ENCODE measurements at places on chromosomes 2 and 18.

DNA sequence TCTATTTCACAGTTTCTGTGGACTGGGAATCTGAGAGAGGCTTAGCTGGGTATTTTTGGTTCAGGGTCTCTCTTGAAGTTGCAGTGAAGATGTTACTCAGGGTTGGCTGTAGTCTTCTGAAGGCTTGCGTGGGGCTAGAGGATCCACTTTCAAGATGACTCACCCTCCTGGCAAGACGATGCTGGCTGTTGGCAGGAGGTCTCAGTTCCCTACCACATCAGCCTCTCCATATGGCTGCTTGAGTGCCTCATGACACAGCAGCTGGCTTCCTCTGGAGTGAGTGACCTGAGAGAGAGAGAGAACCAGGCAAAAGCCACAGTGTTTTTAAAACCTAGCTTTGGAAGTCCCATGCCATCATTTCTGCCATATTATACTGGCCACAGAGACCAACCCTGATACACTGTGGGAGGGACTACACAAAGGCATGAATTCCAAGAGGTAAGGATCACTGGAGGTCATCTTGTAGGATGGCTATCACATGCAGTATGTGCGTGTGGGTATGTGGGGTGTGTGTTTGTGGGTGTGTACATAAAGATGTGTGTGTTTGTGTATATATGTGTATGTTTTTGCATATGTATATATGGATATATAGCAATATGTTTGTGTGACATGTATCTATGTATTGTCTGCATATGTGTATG is 25.1 kb downstream of the DNPEP start:
- ATAC-seq = peak; percentile 70

GRCh38 chr18:46051731-46052461 is 20.2 kb downstream of the PSTPIP2 start:
- ATAC-seq = no peak

GRCh38 chr2:7015007-7015950 is 98.1 kb downstream of the RNF144A start:
- ATAC-seq = no peak

DNA sequence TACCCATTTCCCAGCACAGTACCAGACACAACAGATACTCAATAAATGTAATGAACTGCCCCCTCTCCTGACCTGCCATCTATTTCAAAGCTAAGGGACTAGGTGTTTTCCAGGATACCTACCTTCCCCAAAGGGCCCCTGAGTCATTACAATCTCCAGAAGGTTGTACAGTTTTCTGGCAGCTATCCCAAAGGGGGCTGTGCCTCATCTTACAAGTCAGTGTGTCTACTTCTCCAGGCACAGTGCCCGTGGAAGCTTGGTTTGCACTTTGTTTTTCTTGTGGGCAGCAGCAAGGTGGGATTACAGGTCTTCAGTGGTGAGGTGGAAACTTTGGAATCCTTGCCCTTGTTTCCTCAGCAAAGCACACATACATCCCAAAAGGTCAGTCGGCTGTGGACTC is 62.8 kb upstream of the CYP26B1 start:
- no peak for ATAC-seq

DNA sequence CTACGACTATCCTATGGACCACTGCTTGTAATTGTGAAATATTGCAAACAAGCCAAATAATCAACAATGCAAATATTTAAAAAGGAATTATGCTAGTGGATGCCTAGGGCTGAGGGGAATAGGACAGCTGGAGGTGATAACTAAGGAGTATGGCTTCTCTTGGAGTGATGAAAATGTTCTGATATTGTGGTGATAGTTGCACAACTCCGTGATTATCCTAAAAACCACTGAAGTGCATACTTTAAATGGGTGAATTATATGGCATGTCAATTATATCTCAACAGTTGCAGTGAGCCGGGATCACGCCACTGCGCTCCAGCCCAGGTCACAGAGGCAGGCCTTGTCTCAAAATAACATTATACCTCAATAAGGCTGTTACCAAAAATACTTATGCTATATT is 125.1 kb upstream of the SH3BP4 start:
- no peak for ATAC-seq

- ATAC-seq = no peak
Observed at GRCh38 chr2:207533461-207534008, 3.8 kb downstream of the CREB1 start.

DNA sequence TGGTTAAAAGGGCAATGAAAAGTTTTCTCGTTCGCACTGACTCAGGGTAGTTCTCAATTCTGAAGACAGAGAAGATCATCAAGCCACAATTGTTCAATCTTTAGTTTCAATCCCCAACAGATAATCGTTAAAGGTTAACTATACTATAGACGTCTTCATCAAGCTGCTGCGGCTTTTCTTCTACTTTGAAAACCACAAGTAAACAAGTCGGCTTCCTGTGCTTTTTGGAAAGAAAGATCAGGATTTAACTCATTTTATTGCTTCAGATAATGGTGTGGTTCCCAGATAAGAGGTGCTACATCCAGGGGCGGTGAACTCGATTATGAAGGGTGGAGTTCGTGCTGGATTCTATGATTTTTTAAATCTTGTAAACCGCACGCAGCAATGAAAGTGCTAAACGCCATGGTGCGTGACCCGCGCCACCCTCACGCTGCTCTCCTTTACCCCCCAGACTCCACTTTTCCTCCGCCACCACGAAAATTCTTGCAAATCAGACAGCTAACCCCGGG is 545 bp upstream of the CDCA7 start:
- ATAC-seq = no peak

- ATAC-seq = peak; percentile 75
Observed at GRCh38 chr2:136384531-136385303, 266.8 kb upstream of the CXCR4 start.

GRCh38 chr2:65845442-65846182 is 413.2 kb upstream of the SPRED2 start:
- ATAC-seq = no peak

- ATAC-seq = peak; percentile 99
Observed at GRCh38 chr2:181857483-181857882, 34.0 kb upstream of the ITPRID2 start.

DNA sequence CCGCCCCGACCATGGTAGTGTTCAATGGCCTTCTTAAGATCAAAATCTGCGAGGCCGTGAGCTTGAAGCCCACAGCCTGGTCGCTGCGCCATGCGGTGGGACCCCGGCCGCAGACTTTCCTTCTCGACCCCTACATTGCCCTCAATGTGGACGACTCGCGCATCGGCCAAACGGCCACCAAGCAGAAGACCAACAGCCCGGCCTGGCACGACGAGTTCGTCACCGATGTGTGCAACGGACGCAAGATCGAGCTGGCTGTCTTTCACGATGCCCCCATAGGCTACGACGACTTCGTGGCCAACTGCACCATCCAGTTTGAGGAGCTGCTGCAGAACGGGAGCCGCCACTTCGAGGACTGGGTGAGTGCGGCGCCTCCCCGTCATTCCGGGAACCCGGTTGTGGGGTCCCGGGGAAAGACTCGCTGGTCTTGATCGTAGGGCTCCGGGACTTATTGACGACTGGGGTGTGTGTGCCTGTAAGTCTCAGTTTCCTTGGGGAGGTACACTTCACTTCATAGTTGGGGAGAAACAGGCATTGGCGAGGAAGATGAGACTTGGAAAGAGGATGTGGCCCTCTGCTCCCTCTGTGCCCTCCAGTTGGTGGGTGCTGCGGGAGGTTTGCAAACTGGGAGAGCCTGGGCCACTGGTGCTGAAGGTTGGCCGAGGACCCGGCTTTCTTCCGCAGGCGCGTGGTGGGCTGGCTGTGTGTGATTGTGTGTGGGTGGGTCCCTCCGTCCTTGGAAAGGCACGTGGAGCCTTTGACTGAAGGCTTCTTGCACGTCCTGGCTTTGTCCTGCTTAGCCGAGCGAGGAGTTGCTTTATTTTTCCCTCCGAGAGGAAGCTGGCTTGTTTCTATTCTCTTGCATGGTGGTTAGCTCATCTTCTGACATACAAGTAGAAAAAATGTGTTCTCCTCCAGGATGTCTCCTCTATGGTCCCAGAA is 886 bp downstream of the PRKCE start:
- ATAC-seq = no peak

DNA sequence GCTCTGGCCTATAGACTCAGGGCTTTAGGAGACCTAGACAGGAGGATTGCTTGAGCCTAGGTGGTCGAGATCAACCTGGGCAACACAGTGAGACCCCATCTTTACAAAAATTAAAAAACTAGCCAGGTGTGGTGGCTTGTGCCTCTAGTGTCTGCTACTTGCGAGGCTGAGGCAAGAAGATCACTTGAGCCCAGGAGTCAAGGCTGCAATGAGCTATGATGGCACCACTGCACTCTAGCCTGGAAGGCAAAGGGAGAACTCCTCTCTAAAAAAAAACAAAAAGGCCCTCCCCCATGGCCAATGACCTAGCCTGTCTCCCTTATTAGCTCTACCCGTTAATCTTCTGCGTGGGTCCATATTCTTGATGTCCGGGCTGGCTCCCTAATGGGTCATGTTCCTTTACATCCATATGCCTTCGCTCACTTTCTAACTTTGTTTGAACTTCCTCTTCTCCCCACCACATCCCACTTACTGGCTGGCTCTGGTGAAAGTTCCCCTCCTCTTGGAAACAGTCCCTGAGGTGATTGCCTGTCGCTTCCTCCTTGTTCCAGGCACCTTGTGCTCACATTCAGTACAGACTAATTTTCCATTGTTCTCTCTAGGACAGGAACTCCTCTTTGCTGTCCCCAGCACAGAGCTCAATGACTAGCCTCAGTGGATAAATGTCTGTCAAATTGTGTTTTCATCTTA is 103.0 kb downstream of the AFF3 start:
- no peak for ATAC-seq

- ATAC-seq = peak; percentile 81
Observed at GRCh38 chr2:29325544-29325943, 210.3 kb downstream of the CLIP4 start.

GRCh38 chr2:76711490-76711889 is 810.7 kb downstream of the LRRTM4 start:
- ATAC-seq = no peak

DNA sequence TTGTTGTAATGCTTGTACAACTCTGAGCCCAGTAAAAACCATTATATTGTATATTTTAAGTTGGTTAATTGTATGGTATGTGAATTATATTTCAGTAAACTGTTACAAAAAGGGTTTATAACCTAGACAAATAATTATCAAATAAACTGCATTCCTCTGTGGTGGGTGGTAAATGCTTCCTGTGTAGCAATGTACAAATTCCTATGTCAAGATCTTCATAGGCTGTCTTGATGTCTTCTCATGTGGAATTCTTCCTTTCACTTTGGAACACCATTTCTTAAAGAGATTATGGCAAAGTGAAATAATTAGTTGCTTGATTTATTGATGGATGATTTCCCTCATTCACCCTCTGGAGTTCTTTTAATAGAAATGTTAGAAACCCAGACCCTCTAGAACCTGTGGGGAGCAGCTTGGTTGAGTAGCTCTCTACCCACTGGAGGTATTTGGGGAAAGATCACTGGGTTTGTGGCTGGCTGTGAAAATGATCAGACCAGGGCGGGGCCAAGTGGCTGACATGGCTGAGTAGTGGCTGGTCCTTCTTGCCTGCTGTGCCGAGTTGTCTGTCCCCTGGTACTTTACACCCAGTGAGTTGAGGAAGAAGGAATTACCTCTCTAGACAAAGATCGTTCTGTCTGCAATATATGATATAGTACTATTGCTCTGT is 22.4 kb upstream of the MGAT5 start:
- ATAC-seq = no peak

GRCh38 chr18:51617167-51617566 is 419.7 kb upstream of the MEX3C start:
- ATAC-seq = peak; percentile 29

DNA sequence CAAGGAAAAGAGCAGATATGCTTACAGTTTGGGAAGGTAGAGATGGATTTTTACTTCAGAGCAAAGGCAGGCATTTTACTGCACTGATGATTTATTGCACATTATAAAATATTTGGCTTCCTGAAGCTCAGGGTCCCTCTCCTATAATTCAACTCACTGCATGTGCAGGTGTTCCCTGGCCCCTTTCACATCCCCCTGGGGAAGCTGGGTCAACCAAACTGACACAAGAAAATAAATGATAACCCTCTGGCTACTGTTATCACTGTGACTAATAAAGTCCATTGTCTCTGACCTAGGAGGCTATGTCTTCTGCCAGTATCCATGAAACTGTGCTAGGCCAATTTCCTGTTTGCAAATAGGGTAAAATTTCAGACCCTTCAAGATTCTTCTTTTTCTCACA is 163.1 kb downstream of the ARL6IP6 start:
- no peak for ATAC-seq

DNA sequence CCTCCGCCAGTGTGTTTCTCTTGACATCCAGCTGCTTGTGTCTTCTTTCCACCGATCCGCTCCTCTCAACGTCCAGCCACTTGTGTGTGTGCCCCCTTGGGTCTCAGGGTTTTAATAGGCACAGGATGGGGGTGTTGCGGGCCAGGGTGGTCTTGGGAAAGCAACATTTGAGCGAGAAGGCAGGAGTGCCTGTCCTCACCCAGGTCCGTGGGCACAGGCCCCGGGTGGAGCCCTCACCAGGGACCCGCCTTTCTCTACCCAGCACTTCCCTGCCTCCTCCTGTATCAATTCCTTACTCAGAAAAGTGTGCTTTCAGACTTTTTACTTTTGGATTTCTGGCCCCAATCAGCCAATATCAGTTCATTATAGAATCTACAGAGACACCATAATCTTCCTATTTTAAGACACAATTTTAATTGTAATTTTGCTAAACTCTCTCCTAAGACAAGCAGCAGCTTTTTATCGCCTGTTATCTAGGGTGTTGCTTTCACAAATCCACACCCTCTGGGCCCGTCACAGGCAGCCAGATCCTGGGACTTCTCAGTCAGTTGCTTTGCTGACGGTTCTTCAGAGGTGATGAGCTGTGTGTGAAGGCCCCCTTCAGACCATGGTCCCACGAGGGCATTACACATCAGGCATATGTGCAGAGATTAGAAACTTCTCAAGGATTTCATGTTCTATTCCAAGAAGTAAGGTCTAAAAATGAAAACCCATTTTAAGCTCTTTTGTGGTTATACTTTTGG is 96.0 kb upstream of the FHL2 start:
- no peak for ATAC-seq

GRCh38 chr2:131031875-131032274 is 61.4 kb downstream of the FAM168B start:
- ATAC-seq = no peak

- no peak for ATAC-seq
Observed at GRCh38 chr18:2146754-2147153, 424.6 kb downstream of the METTL4 start.

All from esophagus mucosa (tissue), 1 donor.